ENCODE measurements at places on chromosomes 4 and X.

DNA sequence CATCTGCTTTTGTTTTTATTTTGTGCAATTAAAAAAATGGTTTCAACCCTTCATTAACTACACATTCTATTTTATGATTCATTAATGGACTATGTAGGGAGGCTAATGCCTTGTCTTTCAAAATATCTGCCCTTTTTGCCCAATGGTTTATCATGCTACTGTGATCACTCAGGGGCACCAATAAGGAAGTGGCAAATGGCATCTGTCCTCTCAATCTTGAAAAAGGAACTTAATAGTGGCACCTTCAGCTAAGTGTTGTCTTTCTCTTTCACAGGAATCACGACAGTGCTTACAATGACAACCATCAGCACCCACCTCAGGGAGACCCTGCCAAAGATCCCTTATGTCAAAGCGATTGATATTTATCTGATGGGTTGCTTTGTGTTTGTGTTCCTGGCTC, 57.1 kb downstream of the COMMD8 start:
- no peak for DNase-seq

- DNase-seq = no peak
Measured at GRCh38 chr4:125008676-125009075, 296.1 kb upstream of the ANKRD50 start.

GRCh38 chr4:105386012-105386411, 87.8 kb downstream of the PPA2 start:
- DNase-seq = no peak

GRCh38 chr4:3767570-3768288, 1.5 kb downstream of the ADRA2C start:
- no peak for DNase-seq

GRCh38 chr4:103786014-103786413, 66.2 kb upstream of the TACR3 start:
- no peak for DNase-seq

DNA sequence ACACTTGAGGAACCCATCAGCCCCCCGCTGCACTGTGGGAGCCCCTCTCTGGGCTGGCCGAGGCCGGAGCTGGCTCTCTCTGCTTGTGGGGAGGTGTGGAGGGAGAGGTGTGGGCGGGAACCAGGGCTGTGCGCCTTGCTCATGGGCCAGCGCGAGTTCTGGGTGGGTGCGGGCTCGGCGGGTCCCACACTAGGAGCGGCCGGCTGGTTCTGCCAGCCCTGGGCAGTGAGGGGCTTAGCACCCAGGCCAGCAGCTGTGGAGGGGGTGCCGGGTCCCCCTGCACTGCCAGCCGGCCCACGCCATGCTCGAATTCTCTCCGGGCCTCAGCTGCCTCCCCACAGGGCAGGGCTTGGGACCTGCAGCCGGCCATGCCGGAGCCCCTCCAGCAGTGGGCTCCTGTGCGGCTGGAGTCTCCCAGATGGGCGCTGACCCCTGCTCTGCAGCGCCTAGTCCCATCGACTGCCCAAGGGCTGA, 430.2 kb downstream of the FAT4 start:
- peak; percentile 4 for DNase-seq

GRCh38 chr4:168163106-168163505, 70.8 kb downstream of the ANXA10 start:
- no peak for DNase-seq

- no peak for DNase-seq
Measured at GRCh38 chrX:13305108-13305507, 14.7 kb downstream of the ATXN3L start.

GRCh38 chr4:32031026-32031425, 1310.9 kb downstream of the PCDH7 start:
- no peak for DNase-seq
